ENCODE measurements at places on chromosomes 4 and X.

DNA sequence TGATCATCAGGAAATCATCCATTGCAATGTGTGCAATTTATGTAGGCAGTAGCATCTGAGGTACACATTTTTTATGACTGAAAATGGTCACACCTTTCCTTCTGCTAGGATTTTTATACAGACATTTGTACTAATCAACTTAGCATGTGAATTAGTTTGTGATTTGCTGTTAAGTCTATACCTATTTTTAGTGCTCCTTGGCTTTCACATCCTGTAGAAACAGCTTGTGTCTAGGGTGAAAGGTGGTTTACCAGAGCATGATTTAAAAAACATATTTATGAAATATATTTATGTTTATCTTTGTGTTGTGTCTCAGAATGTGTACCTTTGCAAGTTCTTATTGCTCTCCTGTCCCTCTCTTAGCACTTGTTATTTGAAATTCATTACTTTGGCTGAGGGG, 916.0 kb downstream of the TECRL start:
- no peak for DNase-seq

GRCh38 chr4:82688091-82688795, 110.4 kb downstream of the SCD5 start:
- DNase-seq: no peak

DNA sequence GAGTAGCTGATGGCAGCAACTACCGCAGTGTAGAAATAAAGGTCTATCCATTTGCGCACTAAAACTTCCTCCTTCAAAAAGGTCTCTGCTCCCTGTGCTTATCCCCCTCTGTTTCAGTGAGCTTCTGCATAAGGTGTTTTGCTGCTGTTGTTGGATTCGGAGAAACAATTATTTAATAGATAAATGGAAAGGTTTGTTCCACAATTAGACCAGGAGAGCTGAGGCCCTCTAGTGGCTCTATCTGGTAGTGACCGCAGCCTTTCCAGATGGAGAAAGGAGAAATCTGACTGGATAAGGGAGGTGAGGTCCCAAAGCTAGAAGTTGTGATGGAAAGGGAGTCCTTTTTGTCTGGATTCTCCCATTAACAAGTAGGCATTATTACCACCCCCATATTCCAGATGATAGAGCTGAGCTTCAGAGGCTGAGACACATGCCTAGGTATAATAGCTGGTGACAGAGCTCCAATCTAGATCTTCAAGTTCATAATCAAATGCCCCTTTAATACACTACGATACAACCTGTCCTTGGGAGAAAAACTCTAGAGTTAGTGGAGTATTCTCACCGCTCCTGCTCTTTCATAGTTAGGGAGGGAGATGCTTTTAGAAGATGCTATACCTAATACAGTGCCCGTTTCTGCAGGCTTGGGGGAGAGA, 5.1 kb upstream of the GABRQ start:
- DNase-seq: no peak

DNA sequence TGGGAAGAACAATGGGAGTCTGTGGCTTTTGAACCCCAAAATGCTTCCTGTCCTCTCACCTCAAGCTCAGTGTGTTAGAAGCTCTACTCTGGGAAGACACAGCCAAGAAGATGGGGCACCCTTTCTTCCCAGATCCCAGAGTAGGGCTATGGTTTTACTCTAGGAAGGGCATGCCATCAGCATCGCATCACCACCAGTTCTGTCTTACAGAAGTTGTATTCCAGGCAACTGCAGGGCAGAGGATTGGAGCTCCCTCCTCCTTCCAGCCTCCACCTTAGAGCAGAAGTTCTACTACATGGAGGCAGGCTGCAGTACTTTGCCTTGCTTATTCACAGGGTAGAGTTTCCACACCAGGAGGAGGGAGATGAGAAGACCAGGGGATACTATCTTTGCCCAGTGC, 18.1 kb upstream of the ZFX start:
- DNase-seq: no peak

GRCh38 chrX:21740329-21741274, 17.3 kb downstream of the SMPX start:
- no peak for DNase-seq

DNA sequence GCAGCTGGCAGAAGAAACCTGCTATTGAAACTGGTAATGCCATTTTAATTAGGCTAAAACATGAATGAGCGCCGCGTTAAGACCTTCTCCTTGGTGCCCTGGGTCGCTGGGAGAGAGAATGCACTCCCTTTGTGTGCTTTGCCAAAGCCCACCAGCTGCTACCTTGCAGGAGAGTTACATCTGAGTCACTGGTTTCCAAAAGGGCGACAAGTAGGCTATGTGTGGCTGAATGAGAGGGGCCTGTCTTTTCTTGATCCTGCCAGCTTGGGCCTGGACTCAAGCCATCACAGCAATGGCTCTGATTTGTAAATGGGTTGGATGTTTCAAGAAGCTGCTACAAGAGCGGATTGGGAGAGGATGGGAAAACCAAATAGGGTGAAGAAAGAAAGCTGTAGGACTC, 81.5 kb downstream of the NHS start:
- no peak for DNase-seq

GRCh38 chr4:38411092-38411491, 252.9 kb upstream of the KLF3 start:
- DNase-seq: no peak

DNA sequence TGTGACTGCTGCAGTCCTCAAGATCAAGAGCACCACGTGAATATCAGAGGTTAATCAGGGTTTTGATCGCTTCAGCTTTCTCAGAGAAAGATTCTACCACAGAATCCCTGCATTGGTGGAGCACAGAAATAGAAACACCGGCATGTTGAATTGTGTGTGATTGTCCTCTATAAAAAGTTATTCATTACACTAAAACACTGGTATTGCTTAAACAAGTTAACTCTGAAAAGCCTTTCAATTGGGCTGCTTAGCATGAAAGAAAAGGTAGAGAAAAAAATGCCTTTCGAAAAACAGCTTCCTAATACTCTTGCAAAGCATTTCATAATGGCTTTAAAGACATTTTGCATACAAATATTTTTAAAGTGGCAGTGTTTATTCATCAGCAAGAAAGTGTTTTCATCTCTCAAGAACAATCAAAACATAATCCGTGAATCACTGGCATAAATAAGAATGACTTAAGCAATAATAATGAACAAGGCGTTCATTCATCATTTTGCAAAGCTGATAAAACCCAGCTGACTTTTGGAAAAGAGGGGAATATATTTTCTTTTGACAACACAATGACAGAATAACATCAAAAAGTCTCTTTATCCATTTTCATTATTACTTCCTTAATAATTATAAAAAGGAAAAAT, 61.1 kb downstream of the HELT start:
- DNase-seq: no peak

DNA sequence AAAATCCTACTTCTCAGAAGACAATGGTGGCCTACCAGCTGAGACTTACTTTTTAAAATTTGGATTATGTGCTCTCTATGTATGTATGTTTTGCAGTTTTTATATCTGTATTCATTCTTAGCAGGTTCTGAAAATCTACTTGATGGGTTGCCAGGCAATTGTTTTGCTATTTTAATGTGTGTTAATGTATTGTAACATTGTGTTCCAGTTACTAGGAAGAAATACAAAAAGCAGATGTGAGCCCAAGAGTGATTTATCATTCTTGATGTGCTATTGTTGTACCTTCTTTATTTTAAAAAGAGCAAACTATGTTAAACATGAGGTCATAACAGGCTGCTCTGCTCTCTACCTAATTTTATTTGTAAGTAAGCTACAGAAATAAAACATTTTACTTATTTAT, 81.9 kb downstream of the REPS2 start:
- DNase-seq: no peak

DNA sequence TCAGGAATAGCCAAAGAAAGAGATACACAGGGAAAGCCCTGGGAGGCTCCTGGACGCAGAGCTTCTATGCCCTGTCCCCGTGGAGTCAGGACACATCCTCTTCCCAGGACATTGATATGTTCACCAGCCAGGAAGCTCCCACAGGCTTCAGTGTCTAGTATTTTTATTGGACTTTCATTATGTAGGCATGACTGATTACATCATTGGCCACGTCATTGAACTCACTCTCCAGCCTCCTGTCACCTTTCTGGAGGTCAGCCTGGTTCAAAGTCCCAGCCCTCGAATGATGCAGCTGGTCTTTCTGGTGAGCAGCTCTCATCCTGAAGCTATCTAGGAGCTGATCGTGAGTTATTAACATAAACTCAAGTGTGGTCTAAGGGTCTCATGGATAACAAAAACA, 104.1 kb downstream of the CPEB2 start:
- no peak for DNase-seq

- DNase-seq: no peak
Measured at GRCh38 chrX:40385682-40386081, 195.1 kb upstream of the ATP6AP2 start.

GRCh38 chrX:1486749-1487361, 34.1 kb upstream of the ASMTL start:
- DNase-seq: no peak

DNA sequence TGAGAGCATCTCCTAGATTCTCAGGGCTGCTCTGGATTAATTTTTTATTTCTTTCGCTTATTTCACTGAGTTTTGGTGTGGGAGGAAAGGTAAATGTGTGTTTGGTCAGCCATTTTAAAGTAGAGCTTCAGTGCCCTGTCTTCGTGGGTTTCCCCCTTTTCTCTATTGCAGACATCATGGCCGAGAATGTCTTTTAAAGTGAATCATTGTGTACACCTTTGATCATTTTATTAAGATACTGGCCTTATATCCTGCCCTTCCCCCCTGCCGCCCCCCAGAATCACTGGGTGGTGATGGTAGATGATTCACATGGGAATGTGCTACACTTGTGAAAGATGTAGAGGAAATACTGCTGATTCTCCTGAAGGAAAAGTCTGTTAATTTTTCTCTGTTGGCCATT, 23.8 kb downstream of the CDKL5 start:
- DNase-seq: no peak

DNA sequence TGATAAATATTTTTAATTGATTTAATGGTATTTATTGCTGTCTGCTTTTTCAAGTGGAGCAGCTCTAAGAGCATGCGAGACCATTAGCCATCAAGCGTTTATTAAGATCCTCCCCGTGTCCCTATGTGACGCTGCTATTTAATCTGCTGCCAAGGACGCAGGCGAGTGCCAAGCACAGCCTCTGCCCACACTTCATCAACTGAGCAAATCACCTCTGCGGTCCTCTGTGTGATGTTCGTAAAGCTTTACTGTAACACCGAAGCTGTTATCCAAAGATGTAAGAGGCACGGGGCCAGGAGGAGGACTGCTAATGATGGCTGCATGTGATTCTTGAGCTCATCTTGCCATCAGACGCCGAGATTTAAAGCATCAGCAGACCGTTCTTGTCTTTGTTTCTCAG, 79.5 kb downstream of the STOX2 start:
- no peak for DNase-seq

GRCh38 chrX:1500701-1501624, 36.0 kb downstream of the P2RY8 start:
- DNase-seq: no peak

DNA sequence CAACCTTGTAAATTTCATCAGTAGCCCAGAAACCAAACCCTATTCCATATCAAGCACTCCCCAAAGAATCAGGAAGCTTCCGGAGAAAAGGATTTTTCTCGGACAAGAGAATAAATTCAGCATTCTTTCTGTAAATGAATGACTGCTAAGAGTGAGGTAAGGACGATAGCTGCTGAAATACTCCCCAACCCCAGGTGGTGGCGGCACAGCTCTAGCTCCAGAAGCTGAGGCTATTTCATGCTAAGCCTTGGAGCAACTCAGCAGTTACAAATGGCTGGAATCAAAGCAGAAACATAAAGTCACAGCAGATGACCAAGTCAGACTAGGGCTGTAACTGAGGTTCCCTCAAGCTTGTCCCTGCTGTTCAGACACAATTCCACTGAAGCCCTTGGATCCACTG, 13.9 kb upstream of the PCDH19 start:
- no peak for DNase-seq

- no peak for DNase-seq
Measured at GRCh38 chr4:145186729-145187128, 6.3 kb upstream of the OTUD4 start.

DNA sequence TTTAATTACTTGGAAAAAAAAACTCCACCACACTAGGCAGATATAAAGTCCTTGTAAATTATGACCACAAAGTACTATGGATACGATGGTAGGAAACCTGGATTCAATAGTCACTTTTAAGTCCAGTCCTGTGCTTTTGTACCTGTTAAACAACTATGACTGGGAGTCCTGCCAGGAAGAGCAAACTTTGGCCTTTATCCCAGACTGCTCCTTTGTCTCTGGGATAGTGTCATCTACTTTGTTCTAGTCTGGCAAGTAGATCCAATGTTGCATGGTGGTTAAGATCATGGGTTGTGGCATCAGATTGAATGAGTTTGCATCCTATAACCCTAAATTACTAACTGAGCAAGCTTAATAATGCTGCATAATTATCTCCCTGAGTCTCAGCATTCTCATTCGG, 175.3 kb upstream of the FGF13 start:
- no peak for DNase-seq

DNA sequence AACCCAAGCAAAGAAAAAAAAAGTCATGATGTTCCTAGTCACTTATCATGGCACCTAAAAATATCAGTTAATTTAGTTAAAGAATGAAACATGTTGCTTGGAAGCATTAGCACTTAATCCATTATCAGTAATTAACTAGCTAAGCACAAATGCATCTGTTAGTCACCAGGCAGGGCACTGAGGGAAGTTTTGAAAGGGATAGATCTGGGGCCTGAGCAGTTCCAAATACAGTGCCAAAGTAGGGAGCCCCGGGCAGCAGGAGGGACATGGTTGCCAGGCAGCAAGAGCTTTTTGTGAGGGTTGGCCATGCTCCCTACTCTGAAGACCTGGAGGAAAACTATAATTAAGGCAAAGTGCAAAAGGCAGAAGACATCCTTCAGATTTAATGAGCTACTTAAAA, 62.0 kb downstream of the PHKA1 start:
- DNase-seq: no peak

- no peak for DNase-seq
Measured at GRCh38 chr4:10046471-10046870, 25.2 kb upstream of the SLC2A9 start.

- DNase-seq: no peak
Measured at GRCh38 chr4:175927121-175927520, 115.1 kb upstream of the GPM6A start.

DNA sequence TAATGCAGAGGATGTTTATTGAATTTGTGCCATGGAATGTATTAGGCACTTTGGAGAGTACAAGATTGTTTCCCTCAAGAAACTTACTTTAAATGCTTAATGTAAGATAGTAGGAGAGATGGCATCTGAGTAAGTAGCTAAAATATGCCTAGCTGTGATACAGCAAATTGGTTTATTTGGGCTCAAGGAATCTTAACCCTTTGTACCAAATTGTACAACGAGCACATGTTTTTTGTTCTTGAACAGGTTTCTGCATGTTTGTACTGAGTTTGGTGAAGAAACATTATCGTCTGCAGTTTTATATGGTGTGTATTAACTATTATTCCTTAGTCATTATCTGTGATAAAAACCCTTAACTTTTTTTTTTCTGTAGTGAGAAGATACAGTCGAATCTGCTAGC, 48.6 kb downstream of the CDS1 start:
- DNase-seq: no peak

DNA sequence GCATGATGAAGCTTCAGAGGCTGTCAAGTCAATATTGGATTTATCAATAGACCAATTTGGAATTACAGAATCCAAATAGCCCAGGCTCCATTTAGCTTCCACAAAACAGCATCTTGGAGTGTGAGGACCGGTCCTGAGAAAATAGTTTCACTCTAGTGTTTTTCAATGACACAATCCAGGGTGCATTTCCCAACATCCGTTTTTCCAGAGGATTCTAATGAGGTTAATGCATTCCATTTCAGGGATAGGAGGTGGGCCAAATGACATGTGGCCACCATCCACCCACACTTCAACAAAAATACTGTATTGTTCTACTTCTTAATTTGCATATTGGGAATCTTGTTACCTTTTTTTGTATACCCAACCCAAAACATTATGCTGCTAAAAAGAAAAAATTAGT, 229.8 kb upstream of the LDB2 start:
- DNase-seq: no peak

All from stimulated activated CD4-positive, alpha-beta T cell treated with anti-CD3 and anti-CD28 coated beads, Interleukin-1b, Interleukin-23, amount 100 ng/mL, for 1 hour (primary cell).